ENCODE measurements at places on chromosomes 3 and 15.

DNA sequence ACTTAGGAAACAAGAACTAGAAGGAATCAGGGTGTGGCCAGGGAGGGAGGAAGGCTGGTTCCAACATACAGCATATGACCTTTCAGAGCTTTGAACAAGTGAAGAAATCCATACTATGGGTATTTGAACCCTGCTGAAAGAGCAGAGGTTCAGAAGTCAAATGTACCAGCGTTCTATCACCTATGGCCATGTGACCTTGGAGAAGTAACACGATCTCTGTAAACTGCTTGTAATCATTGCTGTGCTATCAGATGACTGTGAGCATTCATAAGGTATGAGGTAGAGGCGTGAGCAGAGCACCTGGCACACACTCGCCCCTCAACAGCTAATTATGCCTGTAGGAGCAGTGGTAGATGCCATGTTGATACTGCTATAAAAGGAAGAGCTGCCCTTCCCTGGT is 55.2 kb downstream of the KLHL6 start:
- no peak for DNase-seq

DNA sequence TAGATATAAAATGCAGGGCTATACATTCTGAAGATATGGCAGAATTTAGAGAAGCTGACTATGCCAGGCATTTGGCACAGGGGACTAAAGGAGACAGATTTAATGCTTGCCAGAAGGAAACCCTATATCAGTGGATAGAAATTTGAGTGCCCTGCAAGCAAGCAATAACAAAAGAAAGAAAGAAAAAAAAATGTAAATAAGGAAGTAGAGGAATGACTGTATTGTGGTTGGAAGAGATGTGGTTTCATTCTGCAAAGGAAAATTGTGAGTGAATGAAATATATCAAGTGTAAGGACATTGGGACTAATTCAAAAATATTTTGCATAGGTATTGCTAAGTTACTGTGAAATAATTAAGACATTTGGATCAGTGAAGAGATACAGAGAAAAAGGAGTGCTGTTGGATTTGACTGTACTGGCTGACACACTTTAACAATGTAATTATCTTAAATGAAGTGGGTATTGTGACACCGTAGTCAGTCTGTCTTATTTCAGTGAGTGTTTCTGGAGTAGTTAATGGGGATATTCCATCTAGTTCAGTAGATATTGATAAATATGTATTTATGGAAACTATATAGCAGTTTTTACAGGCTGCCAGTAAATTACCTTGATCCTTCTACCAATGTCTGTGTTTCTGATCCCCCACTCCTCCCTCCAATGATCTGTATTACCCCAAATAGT is 418.2 kb downstream of the CNTN4 start:
- no peak for DNase-seq

DNA sequence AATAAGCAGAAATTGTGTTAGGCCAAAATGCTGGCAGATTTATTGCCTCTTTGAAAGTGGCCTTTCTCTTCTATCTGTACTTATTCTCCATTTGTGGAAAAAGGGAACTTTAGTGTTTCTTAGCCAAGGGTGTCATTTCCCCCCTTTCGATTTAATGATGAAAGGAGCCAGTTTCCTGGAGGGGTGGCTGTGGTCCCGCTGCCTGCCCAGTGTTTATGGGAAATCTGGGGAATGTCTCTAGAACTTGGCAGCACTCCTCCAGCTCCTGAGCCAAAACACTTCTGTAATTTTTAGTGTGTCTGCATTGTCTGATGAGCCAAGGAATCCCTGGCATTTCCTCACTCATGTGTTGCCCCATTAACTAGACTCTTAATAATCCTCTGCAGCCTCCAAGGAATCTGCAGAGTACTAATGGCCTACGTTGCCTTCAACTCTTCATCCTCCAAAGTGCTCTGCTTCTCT is 448.8 kb downstream of the GRM7 start:
- no peak for DNase-seq

DNA sequence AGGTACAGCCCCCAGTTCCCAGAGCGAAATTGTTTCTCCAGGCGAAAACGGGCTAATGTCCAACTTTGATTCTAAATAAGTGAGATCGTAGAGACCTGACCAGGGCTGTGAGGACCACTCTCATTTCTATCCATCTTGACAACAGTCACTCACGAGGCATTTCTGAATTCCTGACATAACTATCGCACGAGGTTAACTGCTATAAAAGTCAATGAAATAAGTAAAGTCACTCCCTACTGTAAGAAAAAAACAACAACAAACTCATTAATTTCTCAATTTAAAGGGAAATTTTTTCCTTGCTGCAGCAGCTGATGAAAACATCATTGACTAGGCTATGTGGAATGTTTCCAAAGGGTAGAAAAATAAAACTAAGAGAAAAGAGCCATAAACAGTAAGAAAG is 69.1 kb downstream of the GREM1 start:
- no peak for DNase-seq

DNA sequence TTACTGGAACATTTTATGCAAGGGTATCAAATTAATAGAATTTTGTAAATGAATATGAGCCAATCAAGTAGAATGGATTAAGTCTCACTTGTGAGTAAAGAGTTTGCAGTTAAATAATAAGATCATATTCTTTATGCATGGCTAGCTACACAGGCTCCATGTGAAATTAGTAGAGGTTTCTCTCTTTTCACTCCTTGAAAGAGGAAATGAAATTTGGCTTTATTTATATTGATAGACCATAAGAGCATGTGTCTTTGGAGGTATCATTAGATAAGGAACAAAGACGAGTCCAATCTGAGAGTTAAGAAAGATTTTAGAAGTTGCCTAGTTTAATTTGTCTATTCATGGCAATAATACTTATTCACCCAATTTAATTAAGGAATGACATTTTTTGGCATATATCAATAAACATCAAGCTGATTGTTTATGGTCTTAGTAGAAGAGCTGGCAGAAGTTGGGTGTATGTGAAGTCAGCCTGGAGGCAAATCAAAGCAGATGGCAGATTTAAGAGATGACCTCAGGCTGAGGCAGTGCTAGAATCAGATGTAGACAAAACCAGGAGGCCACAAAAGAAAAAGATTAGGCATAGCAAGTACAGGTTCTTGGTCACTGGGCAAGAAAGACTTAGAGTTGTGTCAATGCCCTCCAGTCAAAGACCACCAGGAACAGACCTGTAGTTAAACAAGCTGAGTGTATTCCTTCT is 406.5 kb upstream of the ARHGEF26 start:
- DNase-seq: no peak

GRCh38 chr3:112111785-112112402 is 21.2 kb downstream of the GCSAM start:
- peak; percentile 38 for DNase-seq

DNA sequence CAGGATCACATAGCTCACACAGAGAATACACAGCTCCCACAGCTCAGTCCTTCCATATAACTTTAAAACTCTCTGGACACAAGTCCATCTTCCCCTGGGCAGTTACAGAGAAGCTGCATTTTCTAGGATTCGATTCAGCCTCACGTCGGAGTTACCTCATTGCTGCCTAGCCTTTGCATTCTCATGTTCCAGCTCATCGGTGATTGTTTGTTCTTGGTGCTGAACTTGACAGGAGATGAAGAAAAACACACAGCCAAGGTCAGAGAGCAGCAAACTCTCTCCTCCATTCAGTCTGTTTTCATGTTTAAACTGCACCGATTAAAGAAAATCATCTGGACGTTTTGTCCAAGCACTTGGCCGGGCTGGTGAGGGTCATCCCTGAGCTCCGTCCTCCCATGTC is 375.5 kb upstream of the CFAP20DC start:
- no peak for DNase-seq

- no peak for DNase-seq
Measured at GRCh38 chr15:92893200-92893599, 6.9 kb upstream of the CHD2 start.

- no peak for DNase-seq
Measured at GRCh38 chr3:62835554-62836236, 39.5 kb downstream of the CADPS start.

GRCh38 chr3:37766797-37767776 is 94.6 kb upstream of the CTDSPL start:
- DNase-seq: no peak

GRCh38 chr15:62989366-62990055 is 53.0 kb upstream of the TPM1 start:
- no peak for DNase-seq

DNA sequence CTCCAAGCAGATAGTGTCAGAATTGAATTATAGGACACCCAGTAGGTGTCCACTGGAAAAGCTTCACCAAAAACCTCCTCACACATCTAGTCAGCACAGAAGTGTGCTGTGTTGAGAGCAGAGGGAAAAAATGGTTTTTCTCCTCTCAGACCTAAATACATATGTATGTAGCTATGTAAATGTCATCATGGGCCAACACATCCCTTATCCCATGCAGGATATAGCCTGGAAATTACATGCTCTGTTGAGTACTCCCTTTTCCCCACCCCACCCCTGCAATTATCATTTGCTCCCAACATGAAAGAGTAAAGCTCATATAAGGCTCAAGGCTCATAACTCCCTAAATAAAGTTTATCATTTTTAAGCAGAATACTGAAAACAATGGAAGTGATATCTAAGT is 35.7 kb downstream of the DLG1 start:
- no peak for DNase-seq

DNA sequence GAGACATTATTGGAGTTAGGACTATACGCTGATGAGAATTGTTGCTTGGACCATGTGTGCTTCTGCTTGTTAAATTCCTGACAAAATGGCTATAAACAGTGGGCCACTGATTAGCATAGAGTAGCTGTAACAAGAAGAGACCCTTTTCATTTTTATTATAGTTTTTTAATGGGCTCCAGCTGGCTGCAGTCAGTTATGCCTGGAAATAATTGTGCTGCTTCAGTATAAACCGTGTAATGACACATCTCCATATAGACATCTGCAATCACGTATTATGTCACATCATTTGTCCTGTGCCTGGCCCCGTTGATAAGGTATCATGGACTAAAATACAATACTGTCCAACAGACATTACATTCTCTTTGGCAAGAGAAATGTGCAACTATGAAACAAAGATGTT is 50.9 kb downstream of the ARPP21 start:
- DNase-seq: no peak

GRCh38 chr3:164687211-164687610 is 391.1 kb downstream of the SI start:
- DNase-seq: no peak

Data from GM18507 (cell line).